T47D (cell line): ENCODE measurements at places on chromosomes 6 and 20.

DNA sequence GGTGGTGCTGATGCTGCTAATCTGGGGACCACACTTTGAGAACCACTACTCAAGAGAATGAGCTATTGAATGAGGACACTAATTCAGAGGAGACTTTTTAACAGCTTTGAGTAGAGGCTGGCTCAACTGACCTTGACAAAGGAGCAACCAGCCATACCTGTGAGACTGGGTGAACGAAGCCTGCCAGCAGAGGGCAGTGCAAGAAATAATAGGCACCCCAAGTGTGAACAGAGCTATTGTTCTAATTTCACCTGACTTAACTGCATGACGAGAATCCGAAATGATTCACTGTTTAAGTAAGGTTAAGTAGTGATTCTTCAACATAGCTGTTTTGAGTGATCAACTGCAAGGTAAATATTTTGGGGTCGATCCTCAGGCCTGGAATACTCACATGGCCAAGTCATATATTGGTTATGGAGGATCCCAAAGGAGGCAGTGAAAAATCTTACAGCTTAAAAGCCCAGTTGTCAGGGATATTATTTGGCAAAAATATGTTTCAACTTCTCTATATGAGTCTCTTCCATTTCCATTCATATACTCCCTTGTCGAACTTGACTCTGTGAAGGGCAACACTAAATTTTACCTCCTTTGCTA lies 550.5 kb upstream of the MARCKS start:
- no peak for DNase-seq

GRCh38 chr6:44073612-44074438 lies 53.4 kb downstream of the MRPL14 start:
- no peak for DNase-seq

- no peak for DNase-seq
Measured at GRCh38 chr6:97422171-97422570, 139.2 kb upstream of the MMS22L start.

- DNase-seq = peak; percentile 12
Measured at GRCh38 chr6:107458672-107459282, 587 bp downstream of the PDSS2 start.

- DNase-seq = no peak
Measured at GRCh38 chr20:39474879-39475278, 512.7 kb downstream of the DHX35 start.

- no peak for DNase-seq
Measured at GRCh38 chr6:46380152-46380807, 111.0 kb downstream of the RCAN2 start.

DNA sequence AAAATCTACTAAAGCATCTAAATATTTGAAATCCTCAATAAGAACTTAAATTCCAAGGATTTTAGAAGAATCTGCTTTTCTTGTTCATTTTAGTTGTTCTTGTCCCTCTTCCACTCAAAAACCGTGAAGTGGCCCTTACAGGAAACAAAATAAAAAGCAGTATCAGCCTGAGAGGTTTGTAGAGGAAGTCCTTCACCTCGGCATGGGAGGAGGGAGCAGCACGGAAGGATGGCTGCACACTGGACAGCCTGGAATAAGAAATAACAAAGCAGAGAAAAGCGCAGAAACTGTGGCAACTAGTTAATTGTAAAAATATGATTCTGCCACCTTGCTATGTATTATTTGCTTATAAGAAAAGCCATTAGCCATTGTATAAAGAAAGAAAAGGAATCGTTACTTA lies 46.1 kb downstream of the RALGAPA2 start:
- no peak for DNase-seq

- DNase-seq = no peak
Measured at GRCh38 chr6:143267760-143268159, 182.7 kb downstream of the ADAT2 start.

DNA sequence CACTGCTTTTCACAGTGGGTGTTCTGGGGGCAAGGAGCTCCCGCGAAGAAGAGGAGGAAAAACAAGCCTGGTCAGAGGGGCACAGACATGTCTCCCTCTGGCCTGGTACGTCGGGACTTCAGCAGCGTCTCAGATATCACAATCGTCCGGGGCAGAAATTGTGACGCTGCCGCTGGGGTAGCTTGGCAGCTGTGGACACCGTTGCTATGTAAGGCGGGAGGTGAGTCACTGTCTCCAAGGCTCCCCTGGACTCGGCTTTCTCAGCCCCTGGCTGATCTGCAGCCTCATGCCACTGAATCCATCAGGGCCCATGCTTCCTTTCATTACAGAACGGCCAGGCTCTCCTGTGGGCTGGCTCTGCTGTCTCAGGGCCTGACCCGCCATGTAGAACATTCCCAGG lies 98.7 kb downstream of the SULF2 start:
- no peak for DNase-seq
